Stimulated activated CD4-positive, alpha-beta T cell treated with anti-CD3 and anti-CD28 coated beads, Interleukin-1b, Interleukin-23, amount 100 ng/mL, for 4 hours (primary cell): ENCODE measurements at places on chromosomes 12 and 14.

DNA sequence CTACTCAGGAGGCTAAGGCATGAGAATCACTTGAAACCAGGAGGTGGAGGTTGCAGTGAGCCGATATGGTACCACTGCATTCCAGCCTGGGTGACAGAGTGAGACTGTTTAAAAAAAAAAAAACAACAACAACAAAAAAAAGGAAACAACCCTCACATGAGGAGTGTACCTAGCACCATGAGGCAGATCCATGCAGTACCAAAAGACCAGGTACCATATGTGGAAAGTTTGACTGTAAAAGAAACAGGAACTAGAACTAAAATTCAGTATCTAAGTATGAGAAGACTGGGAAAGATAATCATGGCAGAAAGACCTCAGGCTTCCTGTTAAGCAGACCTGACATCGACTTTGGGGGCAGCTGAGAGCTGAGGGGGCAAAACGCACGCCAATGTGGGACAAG is 55.1 kb downstream of the TRAFD1 start:
- no peak for DNase-seq

DNA sequence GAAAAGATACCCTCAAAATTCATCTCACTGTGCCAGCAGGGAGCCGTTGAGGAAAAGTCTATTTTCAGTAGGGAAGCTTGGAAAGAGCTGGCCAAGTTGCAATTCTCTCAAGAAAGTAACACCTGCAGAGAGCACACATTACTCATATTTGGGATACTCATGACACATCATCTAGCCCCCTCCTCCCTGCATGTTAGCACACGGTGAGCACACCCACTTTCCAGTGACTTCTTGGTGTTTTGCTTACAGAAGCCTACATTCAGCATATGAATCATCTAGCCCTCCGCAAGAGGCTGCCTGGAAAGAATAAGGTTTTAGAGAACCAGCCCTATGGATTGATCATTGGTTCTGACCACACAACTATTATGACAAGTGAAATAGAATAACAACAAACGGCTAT is 124.5 kb downstream of the PTPRO start:
- DNase-seq, result no peak

GRCh38 chr12:126667339-126667738 is 1599.6 kb upstream of the TMEM132C start:
- DNase-seq, result no peak

- DNase-seq, result no peak
These were observed 57.8 kb downstream of the TMEM117 start for GRCh38 chr12:43893670-43894069.

DNA sequence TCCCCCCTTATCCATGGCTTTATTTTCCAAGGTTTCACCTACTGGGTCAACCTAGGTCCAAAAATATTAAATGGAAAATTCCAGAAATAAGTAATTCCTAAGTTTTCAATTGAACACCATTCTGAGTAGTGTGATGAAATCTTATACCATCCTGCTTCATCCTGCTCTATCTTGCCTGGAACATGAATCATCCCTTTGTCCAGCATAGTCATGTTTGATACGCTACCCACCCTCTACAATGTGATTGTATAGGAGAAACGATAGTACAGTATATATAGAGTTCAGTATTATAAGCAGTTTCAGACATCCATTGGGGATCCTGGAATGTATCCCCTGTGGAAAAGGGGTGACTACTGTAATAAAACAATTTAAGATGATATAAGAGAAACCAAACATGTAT is 62.2 kb downstream of the IFNG start:
- no peak for DNase-seq

- no peak for DNase-seq
These were observed 6.7 kb downstream of the GLTP start for GRCh38 chr12:109873653-109874052.

DNA sequence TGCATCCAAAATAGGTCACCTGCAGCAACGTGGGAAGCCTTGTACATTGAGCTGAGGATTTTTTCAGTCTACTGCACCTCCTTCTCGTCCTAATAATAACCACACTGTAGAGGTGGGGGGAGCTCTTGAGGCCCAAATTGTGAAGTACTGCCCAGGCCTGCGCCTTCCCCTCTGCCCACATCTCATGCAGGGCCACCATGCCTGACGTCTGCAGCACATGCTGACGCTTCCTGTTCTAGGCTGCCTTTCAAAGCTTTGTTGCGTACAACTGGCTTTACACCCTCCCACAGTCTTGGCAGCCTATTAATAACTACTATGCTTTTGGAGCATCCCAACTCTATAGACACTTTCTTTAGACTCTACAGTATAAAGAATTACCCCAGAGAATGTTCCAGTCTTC is 26.5 kb upstream of the TTC7B start:
- no peak for DNase-seq

DNA sequence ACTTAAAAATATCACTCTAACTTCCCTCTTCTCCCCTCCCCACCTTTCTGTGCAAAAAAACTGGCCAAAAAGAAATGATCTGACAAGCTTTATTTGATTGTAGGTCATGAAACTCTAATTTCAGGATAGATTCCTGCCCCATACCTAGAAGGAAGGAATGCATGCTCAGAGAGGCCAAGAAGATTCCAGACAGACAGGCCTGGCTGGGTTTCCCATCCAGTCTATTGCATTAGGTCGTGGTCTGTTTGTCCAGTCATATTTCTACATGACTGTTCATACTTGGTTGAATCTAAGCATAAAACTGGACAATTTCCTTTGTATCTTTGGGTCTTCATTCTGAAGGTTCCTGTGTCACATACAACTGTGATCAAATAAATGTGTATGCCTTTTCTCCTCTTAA is 20.0 kb upstream of the SLC15A5 start:
- DNase-seq, result no peak

- no peak for DNase-seq
These were observed 3.5 kb upstream of the NFE2 start for GRCh38 chr12:54304187-54304810.
